ENCODE measurements at places on chromosomes 3 and 15.

DNA sequence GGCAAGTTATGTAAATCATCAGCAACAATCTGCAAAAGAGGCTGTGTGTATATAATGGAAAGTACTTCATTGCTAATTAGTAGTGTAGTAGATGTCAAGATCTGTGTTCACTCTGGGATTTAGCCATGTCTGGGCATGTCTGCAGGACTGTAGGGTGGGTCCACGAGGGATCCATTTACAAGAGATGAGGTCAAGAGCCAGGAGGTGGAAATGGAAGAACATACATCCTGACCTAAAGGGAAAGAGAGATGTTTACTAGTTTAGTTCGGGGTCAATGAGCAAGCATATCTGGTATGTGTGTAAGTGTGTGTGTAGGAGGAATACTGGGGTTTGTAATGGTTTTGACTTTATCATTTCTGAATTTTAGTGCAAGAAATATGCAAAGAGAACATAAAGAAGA is 171.5 kb upstream of the NANOGP8 start:
- no peak for DNase-seq

DNA sequence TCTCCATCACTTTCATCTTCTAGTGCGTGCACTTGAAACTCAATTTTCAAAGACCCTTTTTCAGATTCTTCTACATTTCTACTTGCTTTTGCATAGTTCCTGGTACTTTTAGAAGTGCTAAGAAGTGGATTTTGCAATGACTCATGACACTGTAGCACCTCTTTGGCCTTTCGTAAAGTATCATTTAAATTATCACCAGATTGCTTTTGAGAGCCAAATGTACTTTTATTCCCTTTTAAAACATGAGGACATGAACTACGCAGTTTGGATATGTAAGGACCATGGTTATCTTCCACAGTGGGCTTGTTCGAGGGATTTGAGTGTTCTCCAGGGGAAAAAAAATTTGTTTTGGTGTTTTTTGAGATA is 40.5 kb downstream of the ZNF106 start:
- DNase-seq = no peak

DNA sequence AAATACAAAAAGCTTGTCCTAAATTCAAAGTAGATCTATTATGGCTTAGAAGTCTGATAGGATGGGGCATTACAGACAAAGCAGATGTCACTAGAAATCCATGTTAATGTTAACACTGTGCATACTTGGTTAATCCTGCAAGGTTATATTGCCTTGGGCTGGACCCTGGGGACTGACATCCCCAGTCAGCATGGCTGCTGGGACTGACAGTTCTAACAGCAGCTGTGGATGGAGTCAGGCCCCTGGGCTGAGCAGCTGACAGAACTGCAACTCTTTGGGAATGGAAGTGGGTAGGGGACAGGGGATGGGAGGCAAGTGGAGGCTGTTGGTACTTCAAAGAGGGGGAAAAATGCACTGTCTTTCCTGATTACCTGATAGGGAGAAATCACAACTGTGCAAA is 7.5 kb downstream of the P2RY1 start:
- peak; percentile 35 for DNase-seq

DNA sequence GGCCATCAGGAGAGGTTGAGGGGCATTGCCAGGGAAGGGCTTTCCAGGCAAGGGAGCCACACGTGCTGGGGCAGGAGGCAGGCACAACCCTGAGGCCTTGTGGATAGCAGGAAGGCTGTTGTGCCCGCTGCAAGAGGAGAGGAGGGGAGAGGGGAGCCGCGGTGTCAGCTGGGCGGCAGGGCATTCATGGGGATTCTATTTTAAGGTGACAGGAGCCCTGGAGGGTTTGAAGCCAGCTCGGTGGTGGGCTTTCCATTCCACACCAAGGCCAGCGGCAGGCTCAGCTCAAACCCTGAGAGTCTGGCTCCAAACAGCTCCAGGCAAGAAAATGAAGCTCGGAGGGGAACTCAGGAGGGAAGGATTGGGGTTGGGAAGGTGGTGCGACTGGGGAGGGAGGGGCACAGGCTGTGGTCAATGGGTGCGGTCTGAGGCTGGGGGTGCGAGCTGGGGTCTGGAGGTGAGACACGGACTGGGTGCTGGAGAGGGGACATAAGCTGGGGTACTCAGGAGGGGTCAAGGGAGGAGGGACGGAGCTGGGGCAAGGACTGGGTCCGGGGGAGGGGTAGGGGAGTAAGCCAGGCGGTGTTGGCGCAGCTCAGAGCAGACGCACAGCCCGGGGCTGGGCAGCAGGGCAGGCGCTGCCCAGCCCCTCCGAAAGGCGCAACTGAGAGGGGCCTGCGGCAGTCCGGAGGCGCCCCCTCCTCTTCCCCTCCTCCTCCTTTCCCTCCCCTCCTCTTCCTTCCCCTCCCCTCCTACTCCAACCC is 43.4 kb downstream of the TPRA1 start:
- no peak for DNase-seq

GRCh38 chr3:65988411-65989180 is 50.1 kb downstream of the MAGI1 start:
- DNase-seq = peak; percentile 71

DNA sequence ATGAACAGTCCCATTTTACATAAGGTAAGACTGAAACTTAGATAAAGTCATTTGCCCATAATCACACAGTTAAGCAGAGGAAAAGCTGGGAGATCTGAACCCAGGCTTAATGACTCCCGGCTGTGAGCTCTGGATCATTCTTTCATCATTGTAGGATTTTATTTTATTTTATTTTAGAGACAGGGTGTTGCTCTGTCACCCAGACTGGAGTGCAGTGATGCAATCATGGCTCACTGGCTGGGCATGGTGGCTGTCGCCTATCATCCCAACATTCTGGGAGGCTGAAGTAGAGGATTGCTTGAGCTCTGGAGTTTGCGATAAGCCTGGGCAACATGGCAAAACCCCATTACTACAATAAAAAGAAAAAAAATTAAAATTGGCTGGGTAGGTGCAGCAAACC is 31.2 kb upstream of the RAF1 start:
- no peak for DNase-seq

GRCh38 chr3:30963223-30963722 is 68.8 kb upstream of the GADL1 start:
- DNase-seq = no peak

DNA sequence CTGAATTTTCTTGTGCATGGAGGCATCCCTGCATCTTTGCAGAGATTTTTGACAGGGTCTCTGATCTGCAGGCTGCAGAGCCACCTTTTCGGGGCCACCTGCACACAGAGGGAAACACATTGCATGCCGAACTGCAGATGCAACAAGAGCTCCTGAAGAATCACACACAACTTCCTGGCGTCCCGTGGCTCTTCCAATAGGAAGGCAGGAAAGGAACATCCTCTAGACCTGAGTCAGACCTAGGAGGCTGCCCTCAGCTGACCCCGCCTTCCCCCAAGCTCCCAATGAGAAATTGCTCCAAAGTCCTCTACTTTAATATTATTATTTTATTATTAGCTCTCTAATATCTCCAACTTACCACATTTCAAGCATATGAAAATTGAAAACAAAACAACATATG is 213.2 kb upstream of the ARRDC4 start:
- DNase-seq = no peak

GRCh38 chr15:73600413-73601335 is 32.5 kb downstream of the NPTN start:
- no peak for DNase-seq

- no peak for DNase-seq
These were observed 56.1 kb upstream of the SKIL start for GRCh38 chr3:170301405-170301804.

GRCh38 chr3:184592371-184593219 is 31.0 kb downstream of the EPHB3 start:
- DNase-seq = no peak

DNA sequence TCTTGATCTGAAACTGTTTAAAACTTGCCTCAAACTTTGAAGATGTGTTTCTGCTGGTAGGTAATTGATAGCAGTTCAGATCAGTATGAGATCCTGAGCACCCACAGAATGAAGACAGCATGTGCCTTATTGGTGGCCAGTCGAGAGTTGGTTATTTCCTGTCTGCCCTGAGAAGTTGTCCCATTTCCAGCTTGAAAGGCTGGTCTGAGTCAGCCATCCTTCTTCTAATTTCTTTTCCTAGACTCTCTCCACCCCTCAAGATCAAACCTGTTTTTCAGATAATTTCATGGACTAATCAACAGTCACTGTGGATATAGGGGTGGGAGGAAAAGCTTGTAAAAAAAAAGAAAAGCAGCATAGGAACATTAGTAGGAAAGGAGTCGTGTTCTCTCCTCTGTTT is 464.4 kb downstream of the FOXP1 start:
- DNase-seq = no peak

GRCh38 chr3:116939091-116939490 is 229.5 kb downstream of the TUSC7 start:
- no peak for DNase-seq

DNA sequence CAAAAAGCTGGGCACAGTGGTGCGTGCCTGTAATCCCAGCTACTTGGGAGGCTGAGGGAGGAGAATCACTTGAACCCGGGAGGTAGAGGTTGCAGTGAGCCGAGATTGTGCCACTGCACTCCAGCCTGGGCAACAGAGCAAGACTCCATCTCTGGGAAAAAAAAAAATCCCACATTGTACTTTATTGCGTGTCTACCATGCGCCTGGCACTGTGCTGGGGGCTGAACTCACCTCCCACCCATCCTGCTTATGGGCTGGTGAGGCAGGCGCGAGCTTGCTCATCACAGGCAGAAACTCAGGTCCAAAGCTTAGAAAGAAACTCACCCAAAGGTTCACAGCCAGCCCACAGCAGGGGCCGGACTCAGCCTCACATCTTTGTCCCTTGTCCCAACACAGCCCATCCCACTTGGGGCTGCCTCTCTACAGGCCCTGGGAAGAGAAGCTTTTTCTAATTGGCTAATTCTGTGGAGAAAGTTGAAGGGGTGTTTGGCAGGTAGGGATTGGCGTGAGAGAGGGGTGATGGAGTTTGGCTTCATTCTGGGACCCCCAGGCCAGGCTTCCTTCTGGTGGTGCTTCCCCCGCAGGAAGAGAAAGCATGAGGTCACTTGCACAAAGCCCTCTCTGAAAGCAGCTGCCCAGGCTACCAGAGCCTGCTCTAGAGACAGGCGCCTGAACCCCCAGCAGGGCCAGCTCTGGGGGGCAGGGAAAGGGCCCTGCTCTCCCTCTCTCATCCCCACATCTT is 122.6 kb upstream of the SMAD3 start:
- DNase-seq = no peak

DNA sequence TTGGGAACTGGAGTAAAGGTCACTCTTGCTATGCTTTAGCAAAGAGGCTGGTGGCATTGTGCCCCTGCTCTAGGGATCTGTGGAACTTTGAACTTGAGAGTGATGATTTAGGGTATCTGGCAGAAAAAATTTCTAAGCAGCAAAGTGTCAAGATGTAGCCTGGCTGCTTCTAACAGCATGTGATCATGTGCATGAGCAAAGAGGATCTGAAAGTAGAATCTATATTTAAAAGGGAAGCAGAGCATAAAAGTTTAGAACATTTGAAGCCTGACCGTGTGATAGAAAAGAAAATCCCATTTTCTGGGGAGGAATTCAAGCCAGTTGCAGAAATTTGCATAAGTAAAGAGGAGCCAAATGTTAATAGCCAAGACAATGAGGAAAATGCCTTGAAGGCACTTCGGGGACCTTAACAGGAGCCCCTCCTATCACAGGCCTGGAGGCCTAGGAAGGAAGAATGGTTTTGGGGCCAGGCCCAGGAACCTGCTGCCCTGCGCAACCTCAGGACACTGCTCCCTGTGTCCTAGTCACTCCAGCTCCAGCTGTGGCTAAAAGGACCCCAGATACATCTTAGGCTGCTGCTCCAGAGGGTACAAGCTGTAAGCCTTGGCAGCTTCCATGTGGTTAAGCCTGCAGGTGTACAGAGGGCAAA is 212.2 kb upstream of the LINGO1 start:
- DNase-seq = no peak

DNA sequence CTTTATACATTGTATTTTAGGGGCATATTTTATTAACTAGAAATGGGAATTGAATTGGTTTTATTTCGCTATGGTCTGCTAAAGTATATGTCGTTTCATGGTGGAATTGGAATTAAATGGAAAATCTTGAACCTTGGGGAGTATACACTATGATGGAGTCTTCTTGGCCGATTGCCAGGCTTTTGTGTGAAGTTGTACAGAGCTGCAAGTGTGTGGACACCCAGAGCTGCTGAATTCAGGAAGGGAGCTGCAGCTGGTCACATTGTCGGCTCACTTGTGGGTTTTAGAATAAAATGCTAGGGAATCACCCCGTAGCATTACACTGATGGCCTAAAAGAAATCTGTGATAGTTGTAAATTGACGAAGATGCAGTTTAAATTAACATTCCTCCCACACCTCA is 35.1 kb downstream of the USP3 start:
- no peak for DNase-seq

- DNase-seq = no peak
These were observed 32.1 kb downstream of the PLCL2 start for GRCh38 chr3:16916840-16917239.

DNA sequence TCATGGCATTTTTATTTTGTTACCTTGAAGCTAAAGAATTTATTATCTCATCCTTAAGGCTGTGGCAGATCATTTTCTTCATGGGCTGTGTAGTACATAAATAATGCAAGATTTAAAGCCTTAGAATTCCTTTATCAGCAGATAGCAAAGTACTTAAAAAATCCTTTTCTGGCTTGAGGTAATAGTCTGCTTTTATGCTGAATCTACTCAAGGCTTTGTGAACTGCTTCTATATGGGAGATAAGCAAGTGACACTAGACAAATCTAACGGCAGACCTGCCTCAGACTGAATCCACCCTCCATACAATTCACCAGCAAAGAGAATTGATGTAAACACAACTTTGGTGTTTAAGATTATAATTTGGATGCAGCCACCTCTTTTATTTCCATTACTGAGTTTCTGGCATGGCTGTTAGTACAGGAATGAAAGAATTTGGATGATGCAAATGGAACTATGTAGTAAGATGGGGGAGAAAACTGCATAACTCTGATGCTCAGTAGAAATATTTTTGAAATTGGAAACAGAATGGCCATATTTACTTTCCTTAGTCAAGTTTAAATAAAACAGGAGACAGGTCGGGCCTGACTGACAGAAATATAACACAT is 1121.5 kb downstream of the NAALADL2 start:
- DNase-seq = no peak

GRCh38 chr3:25355998-25356397 is 72.1 kb upstream of the RARB start:
- no peak for DNase-seq

DNA sequence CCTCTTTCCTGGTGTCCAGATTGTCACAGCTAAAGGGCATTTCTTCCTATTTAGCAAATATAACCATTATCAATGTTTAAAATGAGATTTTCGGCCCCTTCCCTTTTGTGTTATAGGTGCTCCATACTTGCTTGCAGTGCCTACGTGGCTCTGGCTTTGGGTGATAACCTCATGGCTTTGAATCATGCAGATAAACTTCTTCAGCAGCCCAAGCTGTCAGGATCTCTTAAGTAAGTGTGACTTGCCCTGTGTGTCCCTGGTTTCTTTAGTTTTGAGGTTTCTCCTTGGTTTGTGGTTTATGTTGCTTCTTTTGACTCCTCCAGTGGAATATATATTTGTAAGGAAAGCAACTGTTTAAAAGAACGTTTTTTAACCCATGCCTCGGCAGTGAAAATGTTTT is 58.5 kb upstream of the TRIM71 start:
- no peak for DNase-seq

Data from NCI-H524 (cell line).